D341Med (cell line): ENCODE measurements at places on chromosomes 2 and 18.

GRCh38 chr2:130899306-130899705, 62.6 kb downstream of the ARHGEF4 start:
- no peak for DNase-seq

DNA sequence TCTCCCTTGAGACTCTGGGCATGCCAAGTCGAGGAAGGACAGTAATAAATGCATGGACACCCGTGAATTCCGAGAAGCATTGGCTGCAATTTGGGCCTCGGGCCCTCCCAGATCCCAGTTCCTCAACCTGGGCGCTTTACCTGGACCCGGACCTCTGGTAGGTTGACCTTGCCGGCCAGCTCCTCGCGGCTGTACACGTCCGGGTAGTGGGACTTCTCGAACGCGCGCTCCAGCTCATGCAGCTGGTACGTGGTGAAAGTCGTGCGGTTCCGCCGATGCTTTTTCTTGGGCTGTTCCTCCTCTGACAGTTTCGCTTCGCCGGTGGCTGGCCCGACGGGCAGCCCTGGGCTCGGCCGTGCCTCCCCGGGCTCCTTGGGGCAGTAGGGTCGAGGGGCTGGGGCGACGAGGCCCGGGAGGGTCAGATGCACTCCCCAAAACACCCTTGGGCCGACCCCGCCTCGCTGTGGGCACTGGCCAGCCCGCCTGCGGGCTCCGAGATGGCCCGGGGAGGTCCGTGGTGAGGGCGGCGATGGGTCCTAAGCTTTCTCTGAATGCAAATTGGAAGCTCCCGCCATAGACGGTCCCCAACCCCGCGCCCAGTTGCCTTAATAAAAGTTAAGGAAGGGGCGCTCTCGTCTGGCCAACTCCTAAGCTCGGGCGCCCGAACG, 899 bp downstream of the RAX start:
- no peak for DNase-seq

GRCh38 chr2:66233981-66234380, 200.9 kb upstream of the MEIS1 start:
- DNase-seq, result no peak

DNA sequence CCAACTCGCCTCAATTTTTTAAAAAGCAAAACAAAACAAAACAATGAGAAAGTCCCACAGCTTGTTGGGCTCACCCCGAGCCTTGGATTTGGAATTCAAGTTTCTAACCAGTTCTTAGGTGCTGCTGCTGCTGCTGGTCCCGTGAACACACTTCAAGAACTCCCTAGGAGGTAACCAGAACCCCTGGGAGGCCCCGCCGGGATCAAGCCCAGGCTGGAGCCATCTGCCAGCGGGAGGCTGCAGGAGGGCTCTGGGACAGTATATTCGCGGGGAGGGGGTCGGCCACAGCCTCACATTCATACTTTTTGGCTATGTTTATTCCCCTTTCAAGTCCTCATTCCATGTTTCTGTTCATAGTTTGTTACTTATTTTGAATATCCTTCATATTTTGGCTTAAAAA, 223.4 kb downstream of the TFCP2L1 start:
- no peak for DNase-seq

DNA sequence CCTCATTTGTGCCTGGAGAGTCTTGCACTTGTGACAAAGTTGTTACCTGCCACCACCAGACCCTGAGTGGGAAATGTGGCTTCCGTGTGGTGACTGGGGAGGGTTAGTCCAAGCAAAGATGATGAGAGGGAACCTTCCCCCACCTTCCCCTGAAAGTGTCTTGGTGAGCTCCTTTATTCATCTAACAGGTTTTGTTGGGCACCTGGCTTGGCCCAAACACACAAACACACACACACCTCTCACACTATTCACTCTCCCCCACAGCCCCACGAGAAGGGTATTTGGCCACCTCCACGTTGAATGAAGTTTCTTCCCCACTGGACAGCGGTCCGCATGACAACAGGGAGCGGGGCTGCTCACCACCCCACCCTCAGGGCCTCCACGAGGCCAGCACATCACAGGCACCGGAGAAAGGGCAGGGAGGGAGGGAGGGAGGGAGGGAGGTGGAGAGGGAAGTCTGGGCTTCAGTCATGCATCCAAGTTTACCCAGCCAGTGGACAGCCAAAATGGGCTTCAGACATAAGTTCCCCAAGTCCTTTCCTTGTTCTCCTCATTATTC, 1.4 kb downstream of the CIB4 start:
- DNase-seq, result no peak

DNA sequence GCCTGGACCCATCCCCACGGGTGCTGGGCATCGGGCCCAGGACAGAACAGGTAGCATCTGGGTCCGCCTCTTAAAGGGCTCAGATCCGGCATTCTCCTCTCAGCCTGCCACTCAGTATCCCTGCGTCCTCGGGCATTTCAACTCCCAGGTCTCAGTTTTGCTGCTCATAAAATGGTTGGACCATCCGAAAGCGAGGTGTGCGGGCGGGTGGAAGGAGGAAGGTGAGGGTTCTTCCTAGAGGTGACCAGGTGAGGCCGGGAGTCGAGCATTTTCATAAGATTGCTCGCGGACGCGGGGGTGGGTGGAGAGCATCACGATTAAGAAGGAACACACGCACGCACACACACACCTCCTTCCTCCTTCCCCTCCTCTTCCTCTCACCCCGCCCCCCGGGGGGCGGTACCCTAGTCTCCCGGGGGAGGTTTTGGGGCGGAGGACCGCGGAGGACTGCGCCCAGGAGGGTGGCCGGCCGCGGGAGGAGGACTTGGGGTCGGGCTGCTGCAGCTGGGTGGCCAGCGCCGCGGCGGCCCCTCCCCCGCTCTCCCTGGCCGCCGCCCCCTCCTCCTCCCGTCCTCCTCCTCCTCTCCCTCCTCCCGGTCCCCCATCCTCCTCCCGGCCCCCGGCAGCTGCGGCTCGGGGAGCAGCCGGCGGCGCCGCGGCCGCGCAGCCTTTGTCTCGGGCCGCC, 97.9 kb upstream of the GPR45 start:
- DNase-seq, result peak; percentile 43

DNA sequence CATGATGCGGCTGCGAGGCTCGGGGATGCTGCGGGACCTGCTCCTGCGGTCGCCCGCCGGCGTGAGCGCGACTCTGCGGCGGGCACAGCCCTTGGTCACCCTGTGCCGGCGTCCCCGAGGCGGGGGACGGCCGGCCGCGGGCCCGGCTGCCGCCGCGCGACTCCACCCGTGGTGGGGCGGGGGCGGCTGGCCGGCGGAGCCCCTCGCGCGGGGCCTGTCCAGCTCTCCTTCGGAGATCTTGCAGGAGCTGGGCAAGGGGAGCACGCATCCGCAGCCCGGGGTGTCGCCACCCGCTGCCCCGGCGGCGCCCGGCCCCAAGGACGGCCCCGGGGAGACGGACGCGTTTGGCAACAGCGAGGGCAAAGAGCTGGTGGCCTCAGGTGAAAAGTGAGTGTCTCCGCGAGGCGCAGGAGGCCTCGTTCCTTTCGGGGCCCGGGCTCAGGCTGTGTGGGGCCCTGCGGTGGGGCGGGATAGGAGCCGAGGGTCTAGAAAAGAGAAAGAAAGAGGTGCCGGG, 520 bp downstream of the GLS start:
- DNase-seq, result peak; percentile 59

- no peak for DNase-seq
Measured at GRCh38 chr18:35578481-35578880, 3.1 kb upstream of the GALNT1 start.

DNA sequence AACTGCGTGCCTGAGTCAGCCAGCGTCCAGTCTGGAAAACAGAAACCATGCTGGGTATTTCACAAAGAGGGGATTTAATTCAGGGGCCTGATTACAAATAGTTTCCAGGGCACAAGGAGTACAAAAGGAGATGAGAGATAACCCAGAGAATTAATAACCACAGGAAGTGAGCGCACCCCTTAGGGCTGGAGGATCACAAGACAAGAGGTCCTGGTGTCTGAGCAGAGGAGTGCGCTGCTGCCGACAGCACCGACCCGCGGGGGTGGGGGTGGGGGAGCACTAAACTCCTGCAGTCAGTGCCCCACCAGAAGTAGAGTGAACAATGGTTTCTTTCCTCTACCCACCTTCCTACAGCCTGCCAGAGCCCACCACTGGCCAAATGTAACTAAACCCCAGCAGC, 20.8 kb upstream of the MAL start:
- DNase-seq, result no peak

DNA sequence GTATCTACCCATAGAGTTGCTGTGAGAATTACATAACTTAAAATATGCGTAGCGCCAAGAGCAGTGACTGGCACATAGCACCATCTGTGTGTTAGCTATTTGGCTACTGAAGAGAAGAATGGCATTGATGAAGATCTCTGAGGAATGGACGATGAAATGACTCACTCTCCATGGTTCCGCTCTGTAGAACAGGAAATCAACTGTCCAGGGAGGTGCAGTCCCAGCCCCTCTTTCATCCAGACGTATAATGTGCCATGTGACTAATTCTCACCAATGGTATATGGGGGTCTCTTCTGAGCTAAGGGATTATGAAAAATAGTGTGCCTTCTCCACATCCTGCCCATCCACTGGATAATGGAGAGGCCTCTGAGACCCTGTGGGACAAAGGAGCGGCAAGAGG, 254.8 kb downstream of the CYP26B1 start:
- no peak for DNase-seq

DNA sequence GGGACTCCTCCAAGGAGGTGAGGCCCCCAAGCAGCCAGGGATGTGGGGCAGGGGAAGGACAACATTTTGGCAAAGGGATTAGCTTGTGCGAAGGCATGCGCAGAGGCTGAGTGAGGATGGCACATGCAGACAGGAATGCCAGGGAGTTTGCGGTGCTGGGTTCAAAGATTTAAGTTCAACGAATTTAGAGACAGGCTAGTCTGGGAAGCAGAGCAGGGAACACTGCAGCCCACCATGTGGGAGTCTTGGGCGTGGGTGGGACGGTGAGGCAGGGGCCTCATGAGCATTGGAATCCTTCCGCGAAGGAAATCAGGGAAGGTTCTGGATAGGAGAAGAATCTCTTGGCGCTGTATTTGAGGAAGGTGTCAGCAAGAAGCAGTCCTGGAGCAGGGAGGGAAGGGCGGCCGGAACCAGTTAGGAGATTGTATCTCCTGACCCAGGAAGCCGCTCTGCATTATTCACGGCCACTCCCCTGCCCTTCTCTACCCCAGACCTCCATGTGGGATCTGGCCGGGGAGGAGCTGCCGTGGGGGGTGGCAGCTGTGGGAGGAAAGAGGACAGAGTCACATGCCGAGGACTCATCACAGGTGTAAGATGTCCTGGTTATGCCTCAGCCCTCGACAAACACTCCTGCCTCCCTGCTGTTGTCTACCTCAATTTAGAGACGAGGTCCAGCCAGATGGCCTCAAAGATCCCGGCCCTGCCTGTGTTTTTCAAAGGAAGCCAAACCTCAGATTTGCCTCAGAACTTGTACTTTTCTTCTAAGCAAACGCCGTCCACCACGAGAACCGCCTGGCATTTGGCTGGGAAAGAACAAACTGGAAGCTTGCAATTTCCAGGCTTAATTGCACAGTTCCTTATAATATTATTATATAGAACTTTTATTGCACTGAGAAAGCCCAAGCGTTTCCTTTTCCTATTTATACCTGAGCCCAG, 123.7 kb upstream of the SMAD2 start:
- DNase-seq, result no peak

- peak; percentile 49 for DNase-seq
Measured at GRCh38 chr2:95296880-95297487, at the start of gene KCNIP3. Gene KCNIP3, plus strand, starts transcription at chr2:95297347. Its CDS starts 92 bp downstream, at chr2:95297439.

DNA sequence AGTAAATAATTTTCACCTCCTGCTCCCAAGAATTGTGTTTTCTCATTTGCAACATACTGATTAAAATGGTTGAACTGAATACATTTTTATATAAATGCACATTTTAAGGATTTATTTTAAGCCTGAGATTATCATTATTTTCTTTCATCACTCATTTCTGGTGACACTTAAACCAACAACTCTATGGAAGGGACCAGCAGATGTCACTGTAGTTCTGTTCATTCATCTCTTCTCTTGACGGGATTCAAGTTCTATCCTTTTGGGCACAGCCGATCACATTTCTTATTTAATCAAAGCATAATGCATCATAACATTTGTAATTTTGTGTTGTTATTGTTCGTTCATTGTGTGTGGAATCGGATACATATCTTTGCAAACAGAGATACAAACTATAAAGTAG, 417.9 kb downstream of the HRH4 start:
- peak; percentile 45 for DNase-seq

DNA sequence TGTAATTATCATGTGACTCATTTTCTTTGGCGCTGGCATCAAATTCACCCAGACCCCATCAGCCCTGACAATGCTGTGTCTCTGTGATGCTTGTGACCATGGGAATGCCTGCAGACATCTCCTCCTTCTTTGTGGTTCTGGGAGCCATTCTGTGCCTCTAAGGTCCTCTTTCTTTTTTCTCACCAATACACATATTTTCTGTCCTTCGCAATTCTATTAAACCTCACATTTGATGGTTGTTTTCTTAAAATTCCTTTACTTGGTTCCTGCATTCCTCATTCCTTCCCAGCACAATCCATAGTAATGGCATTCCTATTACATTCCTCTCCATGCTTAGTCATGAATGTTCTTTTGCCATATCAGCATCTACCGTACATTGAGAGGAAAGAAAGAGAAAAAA, 375.3 kb downstream of the PIK3C3 start:
- no peak for DNase-seq

DNA sequence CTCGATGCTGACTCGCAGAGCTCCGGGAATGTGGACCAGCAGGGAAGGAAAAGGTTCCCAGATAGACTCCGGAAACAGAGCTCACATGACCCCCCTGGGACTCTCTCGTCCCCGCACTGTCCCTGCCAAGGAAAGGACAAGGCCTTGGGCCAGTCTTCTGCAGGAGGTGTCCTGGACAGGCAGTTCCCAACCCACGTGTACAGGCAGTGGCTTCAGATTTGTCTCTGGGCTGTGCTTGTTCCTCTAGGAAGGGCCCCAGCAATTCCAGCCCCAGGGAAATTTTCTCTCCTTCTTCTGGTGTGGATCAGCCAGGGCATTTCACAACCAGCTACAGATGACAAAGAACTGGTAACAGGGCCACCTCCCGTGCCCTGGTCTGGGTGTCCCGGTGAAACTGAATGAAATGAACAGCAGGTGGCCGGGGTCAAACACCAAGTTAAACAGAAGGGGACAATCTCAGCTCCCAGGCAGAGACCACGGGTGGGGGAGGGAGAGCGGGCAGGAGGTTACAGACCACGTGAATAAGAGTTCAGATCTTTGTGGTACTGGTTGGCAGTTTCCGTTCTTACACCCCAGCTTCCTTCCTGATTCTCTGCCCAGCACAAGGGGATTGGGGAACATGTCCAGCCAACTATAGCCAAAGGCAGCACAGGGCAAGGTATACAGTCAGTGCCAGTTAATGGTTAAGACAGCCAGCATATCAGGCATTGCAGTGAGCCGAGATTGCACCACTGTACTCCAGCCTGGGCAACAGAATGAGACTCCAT, 52.2 kb upstream of the CAB39 start:
- no peak for DNase-seq

- no peak for DNase-seq
Measured at GRCh38 chr2:104092886-104093285, 761.0 kb upstream of the POU3F3 start.

GRCh38 chr2:224687156-224687555, 29.0 kb downstream of the CCDC195 start:
- no peak for DNase-seq

- DNase-seq, result no peak
Measured at GRCh38 chr2:4144731-4145130, 441.4 kb downstream of the DCDC2C start.
